ENCODE measurements at places on chromosomes 13 and 19.

DNA sequence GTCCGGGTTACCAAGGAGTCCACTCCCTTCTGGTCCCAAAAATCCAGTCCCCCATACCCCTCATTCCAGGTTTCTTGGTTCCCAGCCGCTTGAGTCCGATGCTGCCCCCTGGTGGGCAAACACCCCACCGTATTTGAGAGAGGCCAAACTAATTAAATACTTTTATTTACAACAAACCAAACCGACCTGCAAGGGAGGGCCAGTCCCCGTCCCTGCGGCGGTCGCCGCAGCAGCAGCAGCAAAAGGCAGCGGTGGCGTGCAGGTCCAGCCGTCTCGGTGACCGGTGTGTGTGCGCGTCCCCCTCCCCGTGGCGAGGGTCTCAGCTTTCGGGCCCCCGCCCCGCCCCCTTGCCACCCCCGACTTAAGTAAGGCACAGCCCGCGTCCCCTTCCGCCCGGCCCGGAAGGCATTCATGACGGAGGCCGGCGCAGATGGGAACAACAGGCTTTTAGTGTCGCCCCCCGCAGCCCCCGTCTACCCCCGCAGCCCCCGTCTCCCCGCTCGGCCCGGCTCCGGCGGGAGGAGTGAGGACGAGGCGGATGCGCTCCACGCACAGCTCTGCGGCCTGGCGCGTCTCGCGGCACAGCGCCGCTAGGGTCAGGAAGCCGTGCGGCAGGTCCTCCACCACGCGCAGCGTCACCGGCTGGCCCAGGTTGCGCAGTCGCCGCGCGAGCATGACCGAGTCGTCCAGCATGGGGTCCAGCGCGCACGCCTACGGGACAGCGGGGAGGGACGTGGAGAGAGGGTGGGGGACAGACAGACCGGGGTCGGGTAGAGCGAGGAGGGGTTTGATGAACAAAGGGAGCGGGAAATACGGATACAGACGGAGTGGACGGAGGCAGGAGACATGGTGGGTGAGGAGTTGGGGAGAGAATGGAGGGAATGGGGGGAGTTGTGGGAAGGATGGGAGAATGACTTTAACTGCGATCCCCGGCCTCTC, 11.5 kb upstream of the CNFN start:
- DNase-seq = no peak

GRCh38 chr19:7545904-7546303, 10.4 kb downstream of the PNPLA6 start:
- DNase-seq = no peak

DNA sequence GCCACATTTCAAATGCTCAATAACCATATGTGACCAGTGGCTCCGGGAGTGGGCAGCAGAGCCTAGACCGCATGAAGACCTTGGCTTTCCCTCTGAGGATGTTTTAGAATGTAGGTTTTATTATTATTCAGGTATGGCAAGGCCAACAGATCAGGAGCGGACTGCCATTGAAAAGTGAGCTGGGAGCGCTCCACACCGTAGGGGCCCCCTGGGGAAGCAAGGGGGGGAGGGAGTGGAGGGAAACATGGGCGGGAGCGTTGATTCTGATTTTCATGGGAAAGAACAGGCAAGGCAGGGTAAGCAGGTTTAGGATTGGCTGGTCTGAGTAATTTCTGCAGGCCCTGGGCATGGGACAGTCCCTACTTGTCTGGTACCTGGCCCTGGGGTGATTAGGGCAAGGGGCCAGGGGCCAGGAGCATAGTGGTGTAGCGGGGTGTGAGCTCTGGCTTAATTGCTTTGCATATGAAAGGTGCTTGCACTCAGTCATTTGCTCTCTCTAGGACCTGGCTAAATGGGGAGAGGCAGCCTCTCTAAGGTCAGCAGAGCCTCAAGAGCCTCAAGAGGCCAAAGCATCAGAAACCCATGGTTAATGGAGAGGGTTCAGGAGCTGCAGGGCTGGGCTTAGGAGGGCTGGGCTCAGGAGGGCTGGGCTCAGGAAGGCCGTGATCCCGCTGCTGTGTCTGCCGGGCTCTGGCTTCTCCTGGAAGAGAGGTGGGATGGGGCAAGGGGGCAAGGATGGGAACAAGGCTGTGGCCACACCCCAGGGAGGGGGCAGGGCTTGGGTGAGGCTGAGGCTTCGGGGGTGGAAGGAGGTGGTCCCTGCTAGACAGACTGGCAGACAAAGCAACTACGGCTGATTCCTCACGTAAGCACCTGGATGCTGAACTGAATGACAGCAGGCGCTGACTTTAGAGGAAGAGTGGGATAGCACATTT, 82.0 kb upstream of the WASF3 start:
- DNase-seq = no peak

DNA sequence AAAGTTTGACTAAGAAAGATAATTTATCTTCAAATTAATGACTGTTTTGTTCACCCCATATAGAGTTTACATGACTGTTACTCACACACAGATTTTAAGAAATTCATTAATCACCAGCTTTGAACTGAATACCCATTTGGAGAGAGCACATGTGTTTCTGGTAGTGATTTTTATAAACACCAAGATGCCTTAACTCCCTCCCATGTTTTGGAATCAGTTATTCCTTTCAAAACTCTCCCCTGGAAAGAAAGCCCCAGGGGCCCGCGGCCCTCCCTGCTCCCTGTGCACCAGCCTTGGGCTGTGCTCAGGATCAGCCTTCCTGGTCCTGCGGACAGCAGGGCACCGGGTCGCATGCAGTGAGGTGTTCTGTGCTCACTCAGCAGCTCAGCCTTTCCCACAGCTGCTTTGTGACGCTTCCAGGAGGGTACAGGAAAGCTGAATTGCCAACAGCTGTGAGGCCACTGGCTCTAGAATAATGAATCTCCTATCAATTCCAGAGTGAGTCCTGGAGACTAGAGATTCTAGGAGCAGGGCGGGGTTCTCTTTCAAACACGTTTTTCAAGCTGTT, 483.2 kb downstream of the EFNB2 start:
- DNase-seq = no peak

DNA sequence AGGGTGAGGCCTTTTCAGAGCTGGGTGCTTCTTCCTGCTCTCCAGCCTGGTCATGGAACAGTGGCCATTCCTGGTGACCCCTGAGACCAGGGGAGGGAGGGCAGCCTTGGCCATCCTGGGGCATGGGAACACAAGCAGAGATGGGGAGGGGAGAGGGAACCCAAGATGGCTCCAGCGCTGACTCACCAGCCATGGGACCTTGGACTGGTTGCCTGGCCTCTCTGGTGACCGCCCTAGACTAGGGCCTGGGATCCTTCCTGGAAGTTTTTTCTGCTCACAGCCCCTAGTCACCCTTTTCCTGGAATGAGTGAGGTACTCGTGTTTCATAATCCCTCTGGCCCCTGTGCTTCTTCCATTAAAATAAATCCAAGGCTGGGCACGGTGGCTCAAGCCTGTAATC, 3.3 kb upstream of the OPA3 start:
- no peak for DNase-seq

GRCh38 chr13:57375876-57376275, 208.9 kb downstream of the PRR20E start:
- DNase-seq = no peak

DNA sequence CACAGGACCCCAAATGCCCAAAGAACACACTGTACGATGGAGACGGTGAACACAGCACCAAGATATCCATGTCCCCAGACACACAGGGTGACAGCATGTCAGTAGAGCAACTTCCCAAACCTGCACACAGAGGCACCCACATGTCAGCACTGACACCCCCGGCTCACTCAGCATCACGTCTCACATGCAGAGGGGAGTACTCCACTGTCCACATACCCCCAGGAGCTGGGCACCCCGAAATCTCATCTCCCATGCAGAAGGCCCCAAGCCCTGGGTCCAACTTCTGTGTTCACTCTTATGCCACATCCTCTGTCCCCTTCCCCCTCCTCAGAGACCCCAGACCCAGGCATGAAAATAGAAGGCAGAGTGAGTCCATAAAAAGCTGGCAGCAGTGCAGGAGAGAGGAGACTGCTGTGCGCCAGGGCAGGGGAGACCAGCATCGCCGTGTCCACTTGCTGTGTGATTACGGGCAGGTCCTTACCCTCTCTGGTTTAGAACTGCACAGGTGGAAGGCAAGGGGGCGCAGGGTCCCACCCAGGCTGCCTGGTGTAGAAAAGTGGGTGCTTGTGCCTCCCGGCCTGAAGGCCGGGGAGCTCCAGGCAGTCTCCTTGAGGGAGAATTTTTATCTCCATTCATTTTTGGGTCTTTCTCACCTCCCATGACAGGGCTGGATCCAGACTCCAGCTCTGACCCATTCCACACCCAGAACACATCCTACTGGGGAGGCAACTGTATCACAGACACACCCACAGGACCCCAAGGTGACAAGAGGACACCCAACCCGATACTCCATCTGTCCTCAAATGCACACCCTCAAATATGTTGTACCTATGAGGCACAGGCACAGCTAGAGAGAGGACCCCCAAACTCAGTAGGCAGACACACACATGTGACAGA, 17.0 kb downstream of the ERFL start:
- no peak for DNase-seq

GRCh38 chr19:49491030-49491803, 3.8 kb downstream of the RPL13A start:
- no peak for DNase-seq

DNA sequence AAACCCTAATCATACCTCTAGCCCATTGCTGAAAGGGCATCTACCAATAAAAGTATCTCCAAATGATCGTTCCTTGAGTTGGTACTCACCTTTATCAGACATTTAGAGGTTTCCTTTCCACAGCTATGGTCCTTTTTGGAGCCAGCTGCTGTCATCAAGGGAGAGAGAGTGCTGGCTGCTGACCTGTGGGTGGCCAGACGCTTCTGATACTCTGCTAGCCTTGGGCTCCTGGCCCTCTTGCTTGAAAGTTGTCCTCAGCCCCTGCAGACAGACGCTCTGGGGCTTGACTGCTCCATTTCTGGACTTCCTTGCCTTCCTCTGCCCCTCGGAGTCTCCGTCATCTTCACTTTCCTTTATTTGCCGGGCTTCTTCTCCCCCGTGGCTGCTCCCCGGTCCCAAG, 499.1 kb downstream of the DIAPH3 start:
- no peak for DNase-seq

DNA sequence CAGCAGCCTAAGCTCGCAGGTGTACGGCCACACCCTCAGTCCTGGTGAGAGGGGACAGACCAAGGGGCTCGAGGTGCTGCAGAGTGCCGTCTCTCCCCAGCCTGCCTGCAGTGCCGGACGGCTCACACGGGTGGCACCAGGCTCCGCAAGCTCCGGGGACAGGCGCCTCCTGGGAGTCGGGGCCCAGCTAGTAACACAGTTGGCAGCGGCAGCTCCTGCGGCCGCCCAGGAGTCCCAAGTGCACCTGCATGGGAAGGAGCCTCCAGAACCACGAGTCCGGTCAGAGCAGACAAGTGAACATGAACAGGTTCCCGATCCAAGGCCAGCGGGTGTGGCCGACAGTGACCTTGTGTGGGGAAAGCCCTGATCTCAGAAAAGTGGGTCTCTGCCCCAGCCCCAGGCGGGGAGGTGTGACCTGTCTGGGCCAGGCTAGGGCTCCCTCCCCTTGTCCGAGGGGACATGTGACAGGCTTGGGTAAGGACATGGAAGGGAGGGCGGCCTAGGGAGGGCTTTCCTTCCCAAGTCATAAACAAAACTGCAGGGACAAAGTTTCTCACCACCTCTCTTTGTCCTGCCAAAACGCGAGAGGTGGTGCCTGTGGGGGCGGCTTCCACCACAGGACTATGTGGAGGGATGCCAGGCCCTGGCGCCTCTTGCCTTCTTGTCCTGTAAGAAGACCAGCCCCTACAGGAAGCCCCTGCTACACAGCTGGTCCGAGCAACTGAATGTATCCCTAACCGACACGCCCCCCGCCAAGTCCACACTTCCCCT, 46.5 kb downstream of the MLLT1 start:
- DNase-seq = no peak

GRCh38 chr13:21150013-21150412, 26.3 kb downstream of the SKA3 start:
- no peak for DNase-seq

- no peak for DNase-seq
Measured at GRCh38 chr13:27830010-27830409, 37.7 kb downstream of the GSX1 start.

DNA sequence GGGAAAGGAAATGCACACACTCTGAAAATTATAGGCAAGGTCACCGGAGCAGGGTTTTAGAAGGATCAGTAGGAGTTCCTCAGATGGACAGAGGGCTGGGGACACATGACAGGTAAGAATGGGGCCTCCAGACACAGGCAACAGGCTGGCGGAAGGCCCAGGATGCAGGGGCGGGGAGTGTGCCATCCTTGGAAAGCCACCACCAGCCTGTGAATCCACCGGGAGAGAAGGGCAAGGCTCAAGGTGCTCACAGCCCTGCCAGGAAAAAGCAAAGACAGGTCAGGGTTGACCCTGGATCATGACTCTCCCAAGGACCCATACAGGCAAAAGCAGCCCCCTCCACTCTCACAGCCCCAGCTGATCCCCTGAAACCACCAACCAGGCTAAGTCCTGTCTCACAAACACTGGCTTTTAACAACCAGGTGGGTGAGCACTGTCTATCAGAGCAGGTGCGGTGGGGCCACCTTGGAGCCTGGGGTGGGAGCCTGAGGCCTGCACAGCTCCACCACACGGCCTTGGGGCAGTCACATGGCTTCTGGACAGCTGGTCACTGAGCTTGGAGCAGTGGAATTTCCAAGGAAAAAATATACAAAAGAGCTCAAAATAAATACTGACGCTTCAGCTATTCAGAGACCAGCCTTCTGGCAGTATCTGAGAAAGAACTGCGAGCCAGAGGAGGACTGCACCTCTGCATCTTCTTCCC, 35.2 kb upstream of the ISYNA1 start:
- no peak for DNase-seq

GRCh38 chr13:99484473-99484872, 16.8 kb upstream of the TM9SF2 start:
- no peak for DNase-seq

DNA sequence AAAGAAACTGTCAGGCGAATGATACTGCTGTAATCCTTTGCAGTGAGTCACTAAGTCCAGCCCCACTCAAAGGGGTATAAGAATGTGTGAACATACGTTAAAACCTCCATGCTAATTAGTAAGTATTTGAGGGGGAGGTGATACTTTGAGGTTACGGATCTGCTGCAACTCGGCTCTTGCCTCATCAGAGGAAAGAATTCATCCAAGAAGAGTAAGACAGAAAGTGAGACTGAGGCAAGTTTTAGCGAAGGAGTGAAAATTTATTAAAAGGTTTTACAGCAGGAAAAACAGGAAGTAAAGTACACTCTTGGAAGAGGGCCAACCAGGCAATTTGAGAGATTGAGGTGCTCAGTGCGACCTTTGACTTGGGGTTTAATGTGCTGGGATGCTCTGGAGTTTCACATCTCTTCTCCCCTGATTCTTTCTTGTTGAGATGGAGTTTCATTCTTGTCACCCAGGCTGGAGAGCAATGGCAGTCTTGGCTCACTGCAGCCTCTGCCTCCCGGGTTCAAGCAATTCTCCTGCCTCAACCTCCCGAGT, 9.8 kb downstream of the CLEC4M start:
- no peak for DNase-seq

Data from NCI-H187 treated with DMSO at 0.1 percent for 48 hours (cell line).